ENCODE measurements at places on chromosomes 16 and 17.

DNA sequence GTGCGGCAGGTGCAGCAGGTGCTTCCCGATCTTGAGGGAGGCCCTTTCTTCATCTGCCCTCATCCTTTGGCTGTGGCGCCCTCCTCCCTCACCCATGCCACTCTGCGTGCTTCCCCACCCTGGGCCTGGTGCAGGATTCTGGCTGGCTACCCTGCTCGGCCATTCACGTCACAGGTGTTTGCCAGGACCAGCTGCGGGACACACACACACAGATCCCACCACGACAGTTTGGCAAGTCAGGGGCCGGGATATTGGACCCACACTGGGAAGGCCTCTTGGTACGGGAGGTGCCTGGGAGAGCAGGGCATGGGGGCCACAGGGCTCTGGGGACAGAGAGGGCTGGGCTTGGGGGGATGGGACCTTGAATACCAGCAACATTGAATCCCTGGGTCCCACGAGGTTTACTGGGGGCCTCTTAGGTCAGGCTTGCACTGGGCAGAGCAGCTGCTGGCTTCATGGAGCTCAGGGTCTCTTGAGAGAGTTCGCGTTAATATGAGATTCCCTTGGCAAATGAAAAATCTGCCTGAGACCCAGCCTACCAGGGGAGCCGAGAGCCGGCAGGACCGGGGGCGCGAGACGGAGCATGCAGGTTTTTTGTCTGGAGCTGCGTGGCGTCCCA is 15.1 kb downstream of the ADCY7 start:
- peaks cover 13% of the 10 kb centered on the region for H3K4me1 ChIP-seq
- no peak overlapping the region for H3K27ac ChIP-seq
- no peaks in the 10 kb centered on the region for H3K36me3 ChIP-seq
- H3K27me3 ChIP-seq, result no peaks in the 10 kb centered on the region

GRCh38 chr17:63983320-63983719 is 10.6 kb upstream of the SCN4A start:
- H3K4me1 ChIP-seq, result peaks cover 29% of the 10 kb centered on the region
- H3K27ac ChIP-seq, result no peak overlapping the region
- no peaks in the 10 kb centered on the region for H3K36me3 ChIP-seq
- no peak for DNase-seq

DNA sequence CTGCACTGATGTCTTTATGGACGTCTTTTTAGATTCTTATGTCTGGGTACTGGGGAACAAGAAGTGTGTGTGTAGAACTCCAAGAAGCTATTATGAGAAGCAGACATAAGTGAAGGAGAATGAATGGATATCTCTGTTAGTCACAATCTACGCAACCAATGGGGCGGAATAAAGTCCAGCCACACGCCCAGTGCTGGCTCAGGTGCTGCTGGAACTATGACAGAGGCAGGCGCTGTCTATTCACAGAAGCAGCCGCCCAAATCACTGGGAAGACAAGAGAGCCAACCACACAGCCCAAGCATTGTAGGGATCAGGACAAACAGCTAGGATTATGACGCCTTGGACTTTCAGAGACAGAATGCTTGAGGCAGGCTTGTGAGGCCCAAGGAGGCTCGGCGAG is 43.9 kb upstream of the ICAM2 start:
- no peak overlapping the region for H3K4me3 ChIP-seq
- peaks cover 13% of the 10 kb centered on the region for H3K4me1 ChIP-seq
- H3K27me3 ChIP-seq, result no peaks in the 10 kb centered on the region

DNA sequence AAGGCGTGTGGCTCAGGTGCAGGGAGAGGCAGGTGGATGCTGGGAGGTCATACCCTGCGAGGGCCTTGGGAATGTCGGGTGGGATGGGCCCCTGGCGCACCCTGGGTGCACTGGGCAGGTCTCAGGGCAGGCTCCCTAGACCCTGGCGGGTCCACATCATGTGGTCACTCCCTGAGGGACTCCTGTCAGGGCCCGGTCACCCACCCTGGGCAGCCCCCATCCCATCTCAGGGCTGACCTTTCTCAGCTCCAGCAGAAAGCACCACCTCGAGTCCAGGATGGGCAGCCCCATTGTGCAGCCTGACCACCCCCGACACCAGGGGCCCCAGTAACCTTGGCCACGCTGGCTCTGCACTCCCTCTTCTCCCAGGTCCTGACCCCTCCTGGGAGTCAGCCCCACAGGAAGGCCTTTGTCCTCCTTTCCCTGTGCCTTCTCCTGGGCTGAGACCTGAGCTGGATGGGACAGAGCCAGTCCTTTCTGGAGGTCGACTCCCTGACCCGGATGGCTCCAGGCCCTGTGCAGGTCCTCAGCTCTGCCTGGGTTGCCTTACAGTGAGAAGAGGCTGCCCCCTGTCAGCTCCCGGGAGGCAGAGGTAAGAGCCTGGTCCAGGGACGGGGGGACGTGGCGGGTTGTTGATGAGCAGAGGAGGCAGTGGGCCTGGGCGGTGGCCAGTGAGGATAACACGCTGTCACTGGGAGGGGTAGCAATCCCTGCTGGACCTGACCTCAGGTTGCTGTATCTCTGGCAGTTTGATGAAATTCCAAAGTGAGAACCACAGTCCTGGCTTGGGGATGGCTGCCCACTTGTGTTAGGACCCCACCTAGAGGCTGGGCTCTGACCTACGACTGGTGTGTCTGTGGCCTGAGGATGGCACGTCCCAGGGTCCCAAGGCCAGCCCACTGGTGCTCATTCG is 77.9 kb downstream of the GOSR1 start:
- H3K27me3 ChIP-seq, result no peaks in the 10 kb centered on the region
- DNase-seq, result no peak
- peaks cover 2% of the 10 kb centered on the region for H3K36me3 ChIP-seq
- no peak overlapping the region for H3K4me3 ChIP-seq
- no peak overlapping the region for H3K27ac ChIP-seq

DNA sequence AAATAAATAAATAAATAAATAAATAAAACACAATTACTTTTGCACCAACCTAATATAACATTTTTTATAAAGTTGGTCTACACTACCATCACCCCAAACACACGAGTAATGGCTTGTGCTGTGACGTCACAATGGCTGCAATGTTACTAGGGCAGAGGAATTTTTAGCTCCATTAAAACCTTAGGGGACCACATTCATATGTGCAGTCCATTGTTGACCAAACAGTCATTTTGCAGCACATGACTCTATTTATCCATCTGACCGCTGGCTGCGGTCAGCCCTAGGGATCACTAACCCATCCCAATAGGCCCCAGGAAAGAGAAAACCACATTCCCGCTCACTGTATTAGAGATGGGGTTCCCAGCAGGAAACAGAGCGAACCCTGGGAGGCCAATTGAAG is 9.6 kb downstream of the CDH5 start:
- no peak for DNase-seq
- no peak overlapping the region for H3K4me3 ChIP-seq
- peaks cover 6% of the 10 kb centered on the region for H3K4me1 ChIP-seq
- no peaks in the 10 kb centered on the region for H3K27me3 ChIP-seq
- H3K27ac ChIP-seq, result no peak overlapping the region
- H3K36me3 ChIP-seq, result no peaks in the 10 kb centered on the region

DNA sequence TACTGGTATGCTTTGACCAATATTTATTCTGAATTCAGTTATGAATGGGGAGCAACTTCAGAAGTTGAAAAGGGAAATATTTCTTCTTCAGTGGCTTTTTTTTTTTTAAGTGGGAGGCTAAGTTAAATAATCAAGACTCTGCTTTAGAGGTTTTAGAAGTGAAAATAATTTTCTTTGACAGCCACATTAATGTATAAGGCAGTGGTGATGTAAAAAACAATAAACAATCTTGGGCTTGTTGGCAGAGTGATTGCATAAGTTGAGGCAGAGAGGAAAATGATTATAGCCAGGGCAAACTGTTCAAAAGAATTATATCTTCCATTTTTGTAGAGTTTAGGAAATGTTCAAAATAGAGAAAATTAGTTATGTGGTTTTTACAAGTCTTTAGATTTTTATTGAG is 5.4 kb upstream of the KRT12 start:
- no peak for DNase-seq
- no peaks in the 10 kb centered on the region for H3K27me3 ChIP-seq
- no peaks in the 10 kb centered on the region for H3K4me1 ChIP-seq
- H3K4me3 ChIP-seq, result no peak overlapping the region

DNA sequence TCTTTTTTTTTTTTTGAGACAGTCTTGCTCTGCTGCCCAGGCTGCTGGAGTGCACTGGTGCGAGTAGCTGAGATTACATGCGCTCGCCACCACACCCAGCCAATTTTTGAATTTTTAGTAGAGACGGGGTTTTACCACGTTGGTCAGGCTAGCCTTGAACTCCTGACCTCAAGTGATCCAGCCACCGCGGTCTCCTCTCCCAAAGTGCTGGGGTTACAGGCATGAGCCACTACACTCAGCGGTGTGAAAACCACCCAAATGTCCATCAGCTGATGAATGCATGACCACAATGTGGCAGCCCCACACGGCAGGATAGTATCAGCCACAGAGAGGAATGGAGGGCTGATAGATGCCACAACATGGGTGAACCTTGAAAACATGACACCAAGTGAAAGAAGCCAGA is 2.1 kb downstream of the P2RX5 start:
- H3K27me3 ChIP-seq, result peaks cover 42% of the 10 kb centered on the region
- no peak overlapping the region for H3K27ac ChIP-seq

- H3K27me3 ChIP-seq, result peaks cover 31% of the 10 kb centered on the region
- peak; percentile 72 for DNase-seq
- peak overlapping the region; percentile 69 for H3K4me3 ChIP-seq
- no peaks in the 10 kb centered on the region for H3K36me3 ChIP-seq
- H3K4me1 ChIP-seq, result peaks cover 34% of the 10 kb centered on the region
These were observed 1.1 kb downstream of the MAPT start for GRCh38 chr17:45895304-45895968.

DNA sequence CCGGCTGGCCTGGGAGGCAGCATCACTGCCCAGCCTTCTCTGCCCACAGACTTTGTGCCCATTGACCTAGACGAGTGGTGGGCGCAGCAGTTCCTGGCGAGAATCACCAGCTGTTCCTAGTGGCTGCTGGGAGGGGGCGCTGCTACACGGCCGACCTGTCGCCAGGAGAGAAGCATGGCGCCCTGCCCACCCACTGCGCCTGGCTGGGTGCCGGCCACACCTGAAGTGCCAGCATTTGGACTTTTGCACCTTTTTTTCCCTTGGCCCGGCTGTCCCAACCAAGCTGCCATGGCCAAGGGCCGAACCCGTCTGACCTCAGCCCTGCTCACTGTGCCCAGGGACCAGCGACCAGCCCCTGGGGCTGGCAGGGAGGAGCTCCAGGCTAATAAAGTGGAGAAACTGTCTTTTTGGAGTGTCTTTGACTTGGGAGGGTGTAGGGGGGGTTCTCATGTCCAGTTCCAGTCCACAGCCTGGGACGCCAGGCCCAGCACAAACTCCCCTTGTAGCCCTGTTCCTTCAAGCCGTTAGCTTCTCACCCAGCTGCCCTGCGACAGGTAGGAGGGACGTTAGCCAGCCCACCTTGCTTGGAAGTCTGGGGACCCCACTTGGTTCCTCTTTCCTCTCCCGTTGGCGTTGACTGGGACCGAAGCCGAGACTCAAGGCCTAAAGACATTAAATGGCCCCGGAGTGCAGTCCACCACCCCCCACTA is 939 bp upstream of the WDR90 start:
- no peak for DNase-seq
- peak overlapping the region; percentile 66 for H3K4me3 ChIP-seq
- H3K27me3 ChIP-seq, result no peaks in the 10 kb centered on the region
- H3K27ac ChIP-seq, result peak overlapping the region; percentile 75
- peaks cover 42% of the 10 kb centered on the region for H3K4me1 ChIP-seq

GRCh38 chr16:56983211-56983751 is 6.1 kb upstream of the NLRC5 start:
- no peak for DNase-seq
- H3K27ac ChIP-seq, result no peak overlapping the region
- no peak overlapping the region for H3K4me3 ChIP-seq
- no peaks in the 10 kb centered on the region for H3K36me3 ChIP-seq
- H3K4me1 ChIP-seq, result no peaks in the 10 kb centered on the region

- H3K27ac ChIP-seq, result no peak overlapping the region
- DNase-seq, result no peak
- H3K36me3 ChIP-seq, result no peaks in the 10 kb centered on the region
- no peaks in the 10 kb centered on the region for H3K4me1 ChIP-seq
- no peaks in the 10 kb centered on the region for H3K27me3 ChIP-seq
These were observed 198.5 kb downstream of the CYLD start for GRCh38 chr16:50940275-50940854.

DNA sequence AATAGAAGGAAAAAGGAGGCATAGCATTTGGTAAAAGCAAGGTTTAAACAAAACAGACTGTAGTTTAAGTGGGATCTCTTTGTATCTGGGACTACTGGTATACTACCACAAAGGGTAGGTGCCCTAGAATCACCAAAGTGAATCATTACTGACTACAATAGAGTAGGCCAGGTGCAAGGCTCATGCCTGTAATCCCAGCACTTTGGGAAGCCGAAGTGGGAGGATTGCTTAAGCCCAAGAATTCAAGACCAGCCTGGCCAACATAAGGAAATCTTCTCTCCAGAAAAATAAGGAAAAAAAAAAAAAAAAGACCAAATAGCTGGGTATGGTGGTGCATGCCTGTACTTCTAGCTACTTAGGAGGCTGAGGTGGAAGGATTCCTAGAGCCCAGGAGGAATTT is 60.8 kb upstream of the CORO6 start:
- no peak overlapping the region for H3K27ac ChIP-seq
- no peak overlapping the region for H3K4me3 ChIP-seq
- DNase-seq, result no peak
- H3K4me1 ChIP-seq, result peaks cover 10% of the 10 kb centered on the region

DNA sequence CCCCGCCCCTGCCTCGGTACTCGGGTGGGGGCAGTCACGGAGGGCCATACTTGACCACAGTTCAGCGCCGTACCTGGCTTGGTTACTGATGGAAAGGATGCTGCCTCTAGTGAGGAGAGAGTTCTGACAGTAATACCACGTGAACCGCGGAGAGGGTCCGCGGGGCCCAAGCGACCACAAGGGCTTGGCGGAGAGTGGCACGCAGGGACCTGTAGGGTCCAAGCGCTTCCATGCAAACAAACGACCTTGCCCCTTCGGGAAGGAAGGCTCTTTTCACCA is 9.2 kb downstream of the KDM6B start:
- peaks cover 61% of the 10 kb centered on the region for H3K4me1 ChIP-seq
- no peaks in the 10 kb centered on the region for H3K27me3 ChIP-seq
- peak overlapping the region; percentile 98 for H3K27ac ChIP-seq

GRCh38 chr16:3070608-3071111 is 5.2 kb downstream of the IL32 start:
- no peak overlapping the region for H3K27ac ChIP-seq
- no peaks in the 10 kb centered on the region for H3K27me3 ChIP-seq
- H3K4me3 ChIP-seq, result no peak overlapping the region
- no peaks in the 10 kb centered on the region for H3K36me3 ChIP-seq
- DNase-seq, result no peak
- H3K4me1 ChIP-seq, result peaks cover 7% of the 10 kb centered on the region

DNA sequence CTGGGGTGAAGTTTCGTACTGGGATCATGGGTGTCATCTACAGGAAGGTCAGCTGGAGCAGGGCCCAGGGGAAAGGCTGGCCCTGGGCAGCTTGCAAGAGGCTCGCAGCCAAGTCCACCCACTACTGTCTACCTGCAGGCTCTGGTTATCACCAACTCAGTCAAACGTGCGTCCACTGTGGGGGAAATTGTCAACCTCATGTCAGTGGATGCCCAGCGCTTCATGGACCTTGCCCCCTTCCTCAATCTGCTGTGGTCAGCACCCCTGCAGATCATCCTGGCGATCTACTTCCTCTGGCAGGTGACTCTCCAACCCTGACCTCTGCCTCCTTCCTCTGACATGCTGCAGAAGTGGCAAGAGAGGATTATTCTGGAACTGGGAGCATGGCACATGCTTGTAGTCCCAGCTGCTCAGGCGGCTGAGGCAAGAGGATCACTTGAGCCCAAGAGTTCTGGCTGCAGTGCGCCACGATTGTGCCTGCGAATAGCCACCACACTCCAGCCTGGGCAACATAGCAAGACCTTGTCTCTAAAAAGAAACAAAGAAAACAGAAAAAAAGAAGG is 29.2 kb downstream of the ABCC3 start:
- no peak overlapping the region for H3K4me3 ChIP-seq
- H3K4me1 ChIP-seq, result peaks cover 11% of the 10 kb centered on the region
- H3K27ac ChIP-seq, result no peak overlapping the region
- no peaks in the 10 kb centered on the region for H3K27me3 ChIP-seq
- no peak for DNase-seq

All from spinal cord (tissue), 10 donors.